ENCODE measurements at places on chromosomes 4 and X.

DNA sequence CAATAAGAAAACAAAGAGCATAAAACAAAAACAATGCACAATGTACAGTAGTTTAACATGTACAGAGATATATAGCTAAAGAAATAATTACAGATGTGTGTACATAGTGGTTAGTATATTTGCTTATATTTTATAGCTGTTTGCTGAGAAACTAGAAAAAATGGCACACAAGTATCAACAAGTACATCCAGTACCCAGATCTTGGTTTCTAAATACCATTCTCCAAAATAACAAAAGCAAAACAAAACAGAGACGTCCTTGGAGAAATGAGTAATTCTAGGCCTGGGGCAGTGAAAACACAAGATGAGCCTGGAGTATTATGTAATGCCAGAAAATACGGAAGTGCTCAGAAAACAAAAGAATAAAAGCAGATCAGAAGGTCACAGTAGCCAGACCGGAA, 189.6 kb downstream of the TMEM47 start:
- DNase-seq: no peak

- DNase-seq: no peak
These were observed 837.3 kb downstream of the PCDH7 start for GRCh38 chr4:31557437-31557836.

DNA sequence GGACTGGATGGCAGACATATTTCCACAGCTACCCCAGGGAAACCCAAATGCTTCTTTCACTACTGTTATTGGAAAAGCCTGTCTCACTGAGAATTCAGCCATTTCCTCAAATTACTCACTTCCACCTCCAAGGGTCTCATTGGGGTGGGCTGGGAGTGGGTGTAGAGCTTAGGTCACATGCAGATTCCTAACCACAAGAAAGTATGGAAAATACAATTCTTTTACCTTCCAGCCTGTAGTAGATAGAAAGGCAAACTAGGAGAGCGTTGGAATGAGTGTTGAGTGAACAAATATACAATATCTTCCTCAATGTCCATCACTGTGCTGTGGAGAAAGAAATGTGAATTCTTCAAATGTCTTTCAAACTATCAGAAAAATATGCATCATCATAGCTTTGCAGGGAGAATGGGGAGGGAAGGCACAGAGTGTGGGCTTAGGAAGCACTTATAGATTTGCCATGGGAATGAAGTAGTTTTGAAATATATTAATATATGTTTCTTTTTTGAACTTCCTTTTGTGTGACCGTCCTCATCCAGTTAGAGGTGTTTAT, 245.3 kb upstream of the JADE1 start:
- DNase-seq: no peak

GRCh38 chr4:158823461-158823873, 54.6 kb downstream of the FNIP2 start:
- DNase-seq: no peak

Data from activated T-helper 1 cell treated with anti-CD3 and anti-CD28 coated beads, Interleukin-2, amount 50 U/mL, for 16 hours (primary cell).